Suppressor macrophage (primary cell): ENCODE measurements at places on chromosomes 7 and 10.
A peak's percentile ranks its signal among the peaks of the same experiment; 100 is the strongest.

GRCh38 chr7:455110-455928 lies 64.3 kb downstream of the PDGFA start:
- no peak for DNase-seq

GRCh38 chr10:6061056-6061455 lies 1.1 kb downstream of the IL2RA start:
- DNase-seq, result no peak

DNA sequence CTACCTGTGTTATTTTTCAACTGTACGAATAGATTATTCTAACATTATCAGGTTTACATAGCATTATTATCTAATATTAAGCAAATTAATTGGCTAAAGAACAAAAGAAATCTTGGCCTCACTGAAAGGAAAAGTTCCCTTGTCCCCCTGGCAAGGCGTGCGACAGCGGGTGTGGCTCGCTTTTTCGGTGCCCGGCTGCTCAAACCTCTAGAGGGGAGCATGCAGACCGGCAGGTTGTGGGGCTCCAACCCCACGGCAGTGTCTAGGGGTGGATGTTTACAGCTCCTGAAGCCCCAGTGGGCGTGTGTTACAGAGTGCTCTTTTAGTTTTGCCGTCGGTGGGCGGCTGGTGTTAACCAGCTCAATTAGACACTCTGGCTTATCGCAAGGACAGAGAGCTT lies 456.4 kb downstream of the TNS3 start:
- no peak for DNase-seq

- DNase-seq, result peak; percentile 76
Measured at GRCh38 chr7:1156782-1157535, 3.0 kb downstream of the ZFAND2A start.

- DNase-seq, result peak; percentile 56
Measured at GRCh38 chr10:17510242-17510908, 56.0 kb upstream of the ST8SIA6 start.

GRCh38 chr7:50531928-50532327 lies 33.3 kb downstream of the DDC start:
- DNase-seq, result no peak

GRCh38 chr10:18601321-18601720 lies 50.1 kb downstream of the NSUN6 start:
- DNase-seq, result no peak

DNA sequence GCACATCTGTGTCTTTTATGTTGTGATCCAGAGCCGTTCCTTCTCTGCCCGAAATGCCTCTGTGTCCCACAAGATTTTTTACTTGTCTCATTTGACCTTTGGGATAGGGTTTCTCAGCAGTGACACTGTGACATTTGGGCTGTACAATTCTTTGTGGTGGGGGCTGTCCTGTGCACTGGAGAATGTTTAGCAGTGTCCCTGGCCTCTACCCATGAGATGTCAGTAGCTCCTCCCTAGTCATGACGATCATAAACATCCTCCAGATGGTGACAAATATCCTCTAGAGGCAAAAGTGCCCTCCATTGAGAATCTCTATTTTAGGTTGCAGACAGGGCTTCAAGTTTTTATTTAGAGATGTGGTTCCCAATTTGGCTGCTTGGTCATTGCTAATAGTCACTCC lies 91.3 kb downstream of the PPP1R17 start:
- DNase-seq, result peak; percentile 19

DNA sequence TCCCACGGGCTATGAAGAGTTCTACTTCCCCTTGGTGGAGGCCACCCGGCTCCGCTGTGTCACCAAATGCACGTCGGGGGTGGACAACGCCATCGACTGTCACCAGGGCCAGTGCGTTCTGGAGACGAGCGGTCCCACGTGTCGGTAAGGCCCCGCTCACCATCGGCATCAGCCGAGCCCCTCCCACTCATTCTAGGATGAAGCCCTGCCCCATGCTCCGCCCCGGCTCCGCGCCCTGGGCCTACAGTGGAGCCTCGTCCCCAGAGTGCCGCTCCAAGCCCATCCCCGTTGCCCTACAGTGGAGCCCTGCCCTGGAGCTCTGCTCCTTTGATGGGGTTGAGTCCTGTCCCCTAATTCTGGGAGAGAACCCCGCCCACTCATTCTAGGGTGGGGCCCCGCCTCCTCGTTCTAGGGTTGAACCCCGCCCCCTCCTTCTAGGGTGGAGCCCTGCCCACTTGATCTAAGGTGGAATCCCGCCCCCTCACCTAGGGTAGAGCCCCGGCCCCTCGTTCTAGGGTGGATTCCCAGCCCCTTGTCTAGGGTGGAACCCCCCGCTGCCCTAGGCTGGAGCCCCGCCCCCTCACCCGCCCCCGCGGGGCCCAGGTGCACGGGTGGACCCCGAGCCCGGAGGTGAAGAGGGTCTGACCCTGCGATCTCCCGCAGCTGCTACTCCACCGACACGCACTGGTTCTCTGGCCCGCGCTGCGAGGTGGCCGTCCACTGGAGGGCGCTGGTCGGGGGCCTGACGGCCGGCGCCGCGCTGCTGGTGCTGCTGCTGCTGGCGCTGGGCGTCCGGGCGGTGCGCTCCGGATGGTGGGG lies 3.4 kb upstream of the MUC12 start:
- DNase-seq, result peak; percentile 89

- DNase-seq, result peak; percentile 37
Measured at GRCh38 chr7:37234928-37235327, 213.7 kb downstream of the ELMO1 start.
